ENCODE measurements at places on chromosomes 12 and 14. TPM values are rescaled to one million over a fixed set of nuclear protein-coding genes. Genes with fewer than 3 reads are reported as not detected.

- DNase-seq, result no peak
Observed at GRCh38 chr14:33670235-33670634, 280.6 kb downstream of the EGLN3 start.

The SPIC gene
- total RNA-seq, result not detected

The ADAM20 gene
- total RNA-seq, result 2.1 TPM

The ALX1 gene
- 0.89 TPM for total RNA-seq

DNA sequence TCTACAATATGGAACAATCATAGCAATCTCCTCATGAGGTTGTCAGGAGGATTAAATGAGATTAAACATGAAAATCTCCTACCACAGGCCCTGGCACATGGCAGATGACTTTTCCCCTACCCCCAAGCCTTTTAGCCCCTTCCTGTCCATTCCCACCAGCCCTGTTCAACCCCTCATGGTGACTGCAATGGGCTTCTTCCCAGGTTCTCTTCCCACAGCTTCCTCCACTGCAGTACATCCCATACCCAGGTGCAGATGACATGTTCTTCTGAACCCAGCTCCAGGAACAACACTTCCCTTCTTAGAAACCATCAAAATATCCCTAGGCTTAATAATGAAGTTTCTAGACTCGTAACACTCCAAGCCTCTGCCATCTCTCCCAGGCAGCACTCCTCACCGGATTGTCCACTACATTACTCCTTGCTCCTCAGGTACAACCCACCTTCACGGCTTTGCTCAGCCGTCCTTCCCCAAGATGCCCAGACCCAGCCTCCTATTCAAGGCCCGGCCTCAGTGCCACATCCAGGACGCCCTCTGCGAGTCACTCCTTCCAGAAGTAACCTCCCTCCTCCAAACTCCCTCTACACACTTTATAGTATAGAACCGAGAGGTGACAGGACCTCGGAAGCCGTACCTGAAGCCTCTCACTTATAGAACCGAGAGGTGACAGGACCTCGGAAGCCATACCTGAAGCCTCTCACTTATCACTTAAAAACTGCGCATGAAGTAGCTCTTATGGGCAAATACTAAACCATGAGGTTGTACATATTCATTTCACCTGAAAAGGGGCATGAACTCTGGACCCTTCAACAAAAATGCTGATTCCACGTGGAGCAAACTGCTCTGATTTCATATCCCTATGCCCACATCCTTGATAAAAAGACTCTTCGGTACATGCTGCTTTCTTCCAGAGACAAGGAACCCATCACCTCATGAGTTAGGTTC lies 1.5 kb downstream of the CRACR2A start:
- DNase-seq, result no peak

GRCh38 chr12:110002676-110003515 lies 3.7 kb downstream of the ANKRD13A start:
- DNase-seq, result peak; percentile 34

GRCh38 chr12:94941440-94941862 lies 62.0 kb downstream of the NDUFA12 start:
- peak; percentile 34 for DNase-seq

DNA sequence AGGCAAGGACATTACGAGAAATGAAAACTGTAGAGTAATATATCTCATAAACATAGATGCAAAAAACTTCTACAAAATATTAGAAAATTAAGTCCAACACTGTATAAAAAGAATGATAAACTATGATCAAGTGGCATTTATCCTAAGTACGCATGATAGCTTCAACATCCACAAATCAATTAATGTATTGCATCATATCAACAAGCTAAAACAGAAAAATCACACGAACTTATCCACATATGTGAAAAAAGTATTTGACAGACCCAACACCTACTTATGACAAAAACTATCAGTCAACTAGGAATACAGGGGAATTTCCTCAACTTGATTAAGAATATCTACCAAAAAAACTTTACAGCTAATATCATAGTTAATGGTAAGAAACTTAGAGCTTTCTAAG lies 129.9 kb upstream of the ALG10 start:
- DNase-seq, result no peak

The TMEM121 gene
- total RNA-seq, result not detected

The NTS gene
- total RNA-seq, result not detected

- DNase-seq, result no peak
Observed at GRCh38 chr14:64554556-64554955, 4.8 kb downstream of the PPP1R36 start.

- DNase-seq, result no peak
Observed at GRCh38 chr12:42221726-42222125, 16.3 kb downstream of the YAF2 start.

DNA sequence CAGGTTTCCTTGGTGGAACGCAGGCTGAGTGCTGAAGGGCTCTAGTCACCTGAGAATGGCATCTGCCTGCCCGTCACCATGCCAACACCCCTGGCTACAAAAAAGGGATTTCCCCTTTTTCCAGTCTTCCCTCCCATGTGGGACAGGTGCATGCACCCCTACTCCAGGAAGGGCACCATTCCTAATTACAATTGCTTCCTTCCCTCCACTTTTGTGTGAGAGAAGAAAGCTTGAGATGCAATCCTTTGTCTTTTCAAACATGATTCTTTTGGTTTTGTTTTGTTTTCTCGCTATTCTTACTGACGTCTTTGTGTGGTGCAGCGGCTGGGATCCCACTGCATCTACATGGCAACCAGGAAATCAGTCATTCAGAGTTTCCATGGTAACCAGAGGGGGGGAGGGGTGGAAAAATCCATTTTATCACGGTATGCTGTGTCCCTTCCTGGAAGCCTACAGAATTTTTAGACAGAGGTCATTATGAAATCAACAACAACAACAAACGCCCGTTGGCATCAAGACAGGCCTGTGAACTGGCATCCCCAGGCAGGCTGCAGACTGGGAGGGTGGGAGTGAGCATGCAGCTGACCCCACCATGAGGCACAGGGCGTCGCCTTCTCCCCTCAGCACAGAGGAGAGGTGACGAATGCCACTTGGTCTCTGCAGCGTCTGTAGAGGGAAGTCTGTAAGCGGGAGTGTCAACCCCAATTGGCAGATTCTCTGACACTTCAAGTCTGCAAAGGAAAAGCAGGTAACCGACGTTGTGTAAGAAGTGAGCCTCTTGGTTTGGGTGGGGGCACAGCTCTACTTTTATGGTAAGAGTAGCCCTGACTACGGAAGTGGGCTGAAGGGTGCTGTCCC lies 13.6 kb upstream of the GNG2 start:
- DNase-seq, result peak; percentile 42

The EIF2S3B gene
- not detected for total RNA-seq

The TAS2R10 gene
- not detected for total RNA-seq

- DNase-seq, result no peak
Observed at GRCh38 chr12:30569426-30569825, 126.2 kb downstream of the IPO8 start.

DNA sequence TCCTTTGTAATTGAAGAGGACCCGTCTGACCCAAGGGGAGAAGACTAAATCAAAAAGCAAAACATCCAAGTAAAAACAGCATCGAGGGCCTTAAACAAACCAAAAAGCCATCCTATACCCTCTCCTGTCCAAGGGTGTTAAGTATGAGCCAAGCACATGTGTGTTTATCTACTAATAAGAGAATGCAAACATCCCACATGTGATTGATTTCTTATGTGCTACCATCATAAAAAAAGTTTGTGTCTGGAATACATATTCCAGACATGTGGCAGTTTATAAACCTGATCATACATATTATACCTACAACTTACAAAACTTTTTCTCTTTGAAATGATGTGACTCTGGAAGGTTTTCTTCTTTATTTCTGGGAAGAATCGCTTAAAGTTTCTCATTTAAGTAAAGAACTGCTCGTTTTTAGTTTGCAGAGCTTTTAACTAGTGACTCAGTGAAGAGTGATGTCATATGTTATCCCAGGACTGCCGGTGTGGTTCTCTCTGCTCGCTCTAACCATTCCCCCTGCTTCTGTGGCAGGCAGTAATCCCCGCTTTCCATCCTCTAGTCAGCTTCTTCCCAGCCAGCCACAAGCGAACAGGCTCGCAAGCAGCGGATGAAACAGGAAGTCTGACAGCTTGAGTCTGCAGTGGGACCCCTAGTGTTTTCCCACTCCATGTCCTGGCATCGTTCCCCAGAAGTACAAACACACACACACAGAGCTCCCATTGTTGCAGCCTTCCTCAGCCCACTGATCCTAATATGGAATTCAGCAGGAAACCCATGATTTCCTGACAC lies 431 bp upstream of the RHOJ start:
- DNase-seq, result peak; percentile 55

DNA sequence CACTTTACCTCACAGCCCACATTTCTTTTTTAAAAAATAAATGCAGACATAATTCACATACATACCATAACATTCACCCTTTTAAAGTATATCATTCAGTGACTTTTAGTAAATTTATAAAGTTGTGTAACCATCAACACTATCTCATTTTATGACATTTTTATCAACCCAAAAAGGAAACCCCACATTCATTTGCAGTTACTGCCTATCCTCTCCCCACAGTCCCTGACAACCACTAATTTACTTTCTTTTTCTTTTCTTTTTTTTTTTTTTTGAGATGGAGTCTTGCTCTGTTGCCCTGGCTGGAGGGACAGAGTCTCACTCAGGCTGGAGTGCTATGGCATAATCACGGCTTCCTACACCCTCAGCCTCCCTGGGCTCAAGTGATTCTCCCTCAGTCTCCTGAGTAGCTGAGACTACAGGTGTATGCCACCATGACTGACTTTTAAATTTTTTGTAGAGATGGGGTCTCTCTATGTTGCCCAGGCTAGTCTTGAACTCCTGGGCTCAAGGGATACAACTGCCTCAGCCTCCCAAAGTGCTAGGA lies 1.5 kb upstream of the EP400 start:
- no peak for DNase-seq

- no peak for DNase-seq
Observed at GRCh38 chr12:48800457-48800856, 11.6 kb upstream of the ADCY6 start.

DNA sequence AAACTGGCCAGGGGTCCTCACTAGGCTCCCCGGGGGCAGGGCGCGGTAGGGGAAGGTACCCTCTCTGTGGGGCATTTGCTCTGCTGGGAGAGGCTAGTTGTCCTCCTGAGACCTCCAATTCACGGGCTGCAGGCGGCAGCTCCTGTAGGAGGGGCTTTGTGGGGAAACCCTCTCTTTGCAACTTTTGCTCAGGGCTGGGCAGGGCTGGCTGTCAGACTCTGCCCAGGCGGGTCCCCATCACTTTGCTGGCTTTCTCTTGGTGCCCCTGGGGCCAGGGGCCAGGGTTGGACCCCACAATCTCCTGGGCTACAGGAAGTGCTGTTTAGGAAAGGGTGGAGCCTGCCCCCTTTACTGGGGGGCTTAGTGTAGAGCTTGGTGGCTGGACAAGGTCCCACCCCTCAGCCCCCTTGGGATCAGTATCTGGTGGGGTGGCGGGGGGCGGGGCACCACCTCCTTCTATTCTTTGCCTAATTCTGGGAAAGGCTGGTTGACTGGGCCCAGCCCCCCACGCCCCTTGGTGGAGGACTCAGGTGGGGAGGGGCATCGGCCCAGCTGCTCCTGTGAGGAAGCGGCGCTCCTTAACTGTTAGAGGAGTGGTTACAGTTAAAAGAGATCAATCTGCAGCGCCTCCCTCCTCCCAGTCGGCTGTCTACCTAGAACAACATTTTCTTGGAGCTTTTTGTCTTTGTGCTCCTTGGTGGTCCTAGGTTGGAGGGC lies 918.7 kb downstream of the AACS start:
- DNase-seq, result peak; percentile 33

The KDM2B gene
- total RNA-seq, result 31.0 TPM

DNA sequence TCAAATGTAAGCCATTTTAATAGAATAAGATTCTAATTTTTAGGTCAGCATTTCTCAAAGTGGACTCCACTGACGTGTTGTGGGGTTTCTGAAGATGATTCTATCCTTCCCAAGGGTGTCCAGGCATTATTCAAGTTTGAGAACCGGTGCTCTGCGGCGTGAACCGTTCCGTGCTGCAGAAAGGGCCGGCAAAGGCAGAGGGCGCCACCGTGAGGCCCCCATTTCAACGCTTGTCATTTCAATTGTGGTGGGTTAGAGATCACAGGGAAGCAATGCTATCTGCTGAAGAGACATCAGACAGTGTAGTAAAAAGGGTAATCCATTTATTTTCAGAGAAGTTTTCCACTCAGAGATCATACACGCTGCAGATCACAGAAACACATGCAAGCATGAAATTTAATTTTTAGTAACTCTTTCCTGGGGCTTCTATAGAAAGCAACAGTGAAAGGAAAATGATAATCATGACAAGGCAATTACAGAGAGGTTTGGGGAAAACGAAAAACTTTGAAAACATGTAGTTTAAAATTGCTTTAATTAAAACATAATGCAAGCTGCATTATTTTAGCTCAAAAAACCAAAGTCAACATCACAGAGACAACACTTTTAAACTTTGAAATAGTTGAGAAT lies 201.7 kb downstream of the EXOC5 start:
- peak; percentile 54 for DNase-seq

The KLHL33 gene
- not detected for total RNA-seq

DNA sequence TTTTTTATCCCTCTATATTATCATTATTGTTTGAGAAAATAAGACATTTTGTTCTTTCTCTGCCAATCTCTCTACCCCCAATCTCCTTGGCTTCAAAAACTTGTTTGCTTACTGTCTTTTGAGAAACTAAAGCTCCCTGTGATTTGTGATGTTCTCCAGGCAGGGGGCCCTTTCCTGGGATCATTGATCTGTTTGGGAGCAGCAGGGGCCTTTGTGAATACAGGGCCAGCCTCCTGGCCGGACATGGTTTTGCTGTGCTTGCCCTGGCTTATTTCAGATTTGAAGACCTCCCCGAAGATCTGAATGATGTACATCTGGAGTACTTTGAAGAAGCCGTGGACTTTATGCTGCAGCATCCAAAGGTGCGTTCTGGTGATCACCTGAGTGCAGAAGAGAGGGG lies 4.5 kb downstream of the ACOT6 start:
- DNase-seq, result no peak

DNA sequence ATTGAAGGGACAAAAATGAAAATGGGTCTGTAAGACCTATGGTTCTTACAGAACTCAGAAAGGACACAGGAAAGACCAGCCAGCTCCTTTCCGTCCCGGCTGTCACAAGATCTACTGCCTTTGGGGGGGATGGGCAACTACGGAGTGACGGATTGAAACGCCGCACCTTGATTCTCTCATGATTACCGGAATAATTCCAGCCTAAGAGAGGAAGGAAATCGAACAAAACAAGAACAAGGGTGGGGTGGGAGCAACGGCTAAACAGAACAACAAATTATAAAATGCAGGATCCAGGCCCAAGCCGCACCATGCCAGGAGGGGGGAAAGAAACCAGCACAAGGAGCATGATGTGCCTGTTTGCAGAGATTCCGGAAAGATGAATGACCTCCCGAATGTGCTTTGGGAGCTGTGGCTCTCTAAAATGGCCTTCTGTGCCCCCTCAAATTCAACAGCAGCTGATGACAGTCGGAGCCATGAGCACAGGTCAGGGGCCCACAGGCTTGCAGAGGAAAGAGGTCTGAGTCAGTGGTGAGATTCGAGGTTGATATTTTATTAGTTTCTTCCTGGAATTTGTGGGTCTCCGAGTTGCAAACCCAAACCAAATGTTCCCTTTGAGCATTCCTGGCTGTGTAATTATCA lies 72.1 kb downstream of the SPRING1 start:
- no peak for DNase-seq

DNA sequence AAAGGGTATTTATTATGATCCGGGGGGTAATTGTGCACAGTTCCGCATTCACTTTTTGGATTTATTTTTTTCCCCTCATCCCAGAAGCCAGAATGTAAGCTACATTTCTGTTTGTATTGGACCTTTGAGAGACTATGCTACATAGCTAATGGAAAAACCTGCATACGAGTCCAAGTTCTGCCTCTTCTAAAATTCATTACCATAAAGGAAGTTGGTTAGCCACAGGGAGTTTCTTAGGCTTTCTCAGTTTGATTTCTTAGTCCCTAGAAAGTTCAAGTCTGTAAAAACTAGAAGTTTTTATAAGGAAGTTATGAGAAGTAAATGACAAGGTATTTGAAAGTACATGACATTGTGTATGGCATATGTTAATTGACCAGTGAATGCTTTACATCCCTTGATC lies 138.7 kb downstream of the PDE3A start:
- no peak for DNase-seq

Data from upper lobe of left lung (tissue), 6 donors.